ENCODE measurements at places on chromosomes 12 and 14.

- no peak for DNase-seq
These were observed 979.0 kb downstream of the TMTC2 start for GRCh38 chr12:83665634-83666218.

- DNase-seq: no peak
These were observed 139.6 kb downstream of the HMGA2 start for GRCh38 chr12:65963862-65964240.

- peak; percentile 70 for DNase-seq
These were observed 10.1 kb downstream of the NDRG2 start for GRCh38 chr14:21014761-21015190.

DNA sequence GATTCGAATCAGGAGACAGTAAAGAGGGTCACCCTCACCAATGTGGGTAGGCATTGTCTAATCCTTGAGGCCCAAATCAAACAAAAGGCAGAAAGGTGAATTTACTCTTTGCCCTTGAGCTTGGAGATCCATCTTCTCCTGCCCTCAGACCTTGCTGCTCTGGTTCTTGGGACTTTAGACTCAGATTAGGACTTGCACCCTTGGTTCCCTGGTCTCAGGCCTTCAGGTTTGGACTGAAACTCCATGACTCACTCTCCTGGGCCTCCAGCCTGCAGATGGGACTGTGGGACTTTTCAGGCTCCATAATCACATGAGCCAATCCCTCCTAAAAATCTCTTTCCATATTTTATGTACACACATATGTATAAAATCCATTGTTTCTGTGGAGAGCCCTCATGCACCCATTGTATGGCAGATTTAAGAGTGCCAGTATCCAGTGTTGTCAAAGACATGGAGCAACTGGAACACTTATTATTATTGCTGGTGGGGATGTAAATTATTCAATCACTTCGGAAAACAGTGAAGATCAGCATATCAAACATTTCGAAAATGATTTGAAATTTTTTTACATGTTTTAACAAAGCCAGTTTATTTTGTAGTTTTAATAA is 48.7 kb downstream of the EID3 start:
- no peak for DNase-seq

- no peak for DNase-seq
These were observed 499.2 kb downstream of the CCER1 start for GRCh38 chr12:90455756-90456155.

DNA sequence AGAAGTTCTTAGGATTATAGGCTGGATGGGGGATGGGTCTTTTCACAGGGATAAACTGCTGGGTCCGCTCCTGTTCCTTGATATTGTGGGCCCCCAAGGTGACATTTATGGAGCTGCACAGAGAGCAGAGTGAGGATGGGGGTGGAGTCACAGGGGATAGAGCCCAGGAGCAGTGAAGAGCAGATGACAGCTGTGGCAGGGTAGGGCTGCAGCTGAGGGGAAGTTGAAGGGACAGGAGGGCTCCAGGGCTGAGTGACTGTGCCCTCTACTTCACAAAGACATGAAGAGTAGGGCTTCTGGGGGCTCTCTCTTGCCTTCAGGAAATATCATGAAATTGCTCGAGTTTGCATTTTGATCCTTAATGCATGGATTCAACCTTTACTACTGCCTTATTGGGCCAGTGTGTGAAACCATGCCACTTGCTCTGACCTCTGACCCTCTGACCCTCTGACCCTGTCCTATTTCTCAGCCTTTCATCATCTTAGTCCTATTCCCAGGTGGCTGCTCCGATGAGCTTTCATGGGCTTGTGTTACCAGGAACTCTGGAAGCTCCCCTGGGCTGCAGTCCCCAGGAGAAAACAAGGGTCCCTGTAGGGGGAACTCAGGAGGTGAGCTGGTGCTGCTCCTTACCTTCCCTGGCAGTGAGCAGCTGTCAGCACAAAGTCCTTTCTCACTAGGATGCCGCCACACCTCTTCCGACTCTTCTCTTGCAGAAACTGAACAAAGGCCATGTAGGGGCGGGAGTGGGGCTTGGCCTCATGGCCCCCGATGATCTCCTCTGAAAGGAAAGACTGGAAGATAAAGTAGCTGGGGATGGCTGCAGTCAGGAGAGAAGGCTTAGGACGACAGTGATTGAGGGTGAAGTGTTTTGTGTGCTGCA is 1.6 kb downstream of the GZMH start:
- no peak for DNase-seq

GRCh38 chr12:24739106-24739779 is 209.7 kb downstream of the BCAT1 start:
- DNase-seq: no peak

DNA sequence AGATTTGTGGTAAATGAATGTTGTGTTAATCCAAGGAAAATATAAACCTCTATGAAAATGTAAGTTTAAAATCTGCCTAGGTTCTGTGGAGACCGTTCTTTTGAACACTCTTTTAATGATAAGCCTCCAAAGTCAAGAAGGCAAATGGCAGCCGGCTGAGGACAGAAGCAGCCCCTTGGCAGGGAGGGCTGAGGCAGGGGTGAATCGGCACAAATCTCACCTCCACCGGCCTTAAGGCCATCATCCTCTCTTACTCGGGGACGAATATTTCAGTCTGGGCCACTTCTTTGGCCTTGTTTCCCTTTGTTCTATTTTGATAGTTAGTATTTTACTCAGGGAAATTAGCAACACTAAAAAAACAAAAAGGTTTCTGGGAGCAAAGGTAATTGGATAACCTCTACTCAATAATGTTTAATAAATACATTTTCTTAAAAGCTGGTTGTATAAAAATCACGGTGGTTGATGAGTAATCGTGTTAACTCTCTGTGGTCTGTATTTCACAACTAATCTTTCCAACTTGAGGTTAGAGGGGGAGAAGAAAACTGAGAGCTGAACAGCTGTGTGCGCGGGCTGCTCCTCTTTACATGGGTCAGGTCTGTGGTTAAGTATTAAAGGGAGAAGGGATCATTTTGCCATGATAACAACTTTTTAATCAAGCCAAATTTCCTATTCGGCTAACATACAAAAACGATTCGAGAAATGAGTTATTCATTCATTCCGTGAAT is 18.6 kb downstream of the LGMN start:
- DNase-seq: no peak

DNA sequence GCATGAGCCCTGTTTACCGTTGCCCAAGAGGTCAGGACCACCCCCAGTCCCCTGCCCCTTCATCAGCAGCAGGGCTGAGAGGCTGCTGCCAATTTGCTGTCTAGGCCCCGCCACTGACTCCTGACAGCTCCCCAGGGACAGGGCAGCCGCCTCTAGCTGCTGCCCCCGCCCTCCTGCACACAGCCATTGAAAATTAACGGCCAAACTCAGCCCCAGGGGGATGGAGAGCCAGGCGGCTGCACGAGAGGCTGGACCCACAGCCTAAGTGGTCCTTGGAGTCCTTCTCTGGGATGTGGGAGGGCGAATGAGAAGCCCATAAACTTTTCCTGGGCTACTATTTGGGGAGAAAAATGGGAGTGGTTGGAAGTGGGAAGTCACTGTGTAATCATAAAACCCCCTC is 4.6 kb downstream of the FOXN4 start:
- no peak for DNase-seq

GRCh38 chr12:17134315-17134714 is 528.4 kb upstream of the LMO3 start:
- DNase-seq: no peak

- no peak for DNase-seq
These were observed 1315.2 kb downstream of the LRFN5 start for GRCh38 chr14:42921901-42922300.

DNA sequence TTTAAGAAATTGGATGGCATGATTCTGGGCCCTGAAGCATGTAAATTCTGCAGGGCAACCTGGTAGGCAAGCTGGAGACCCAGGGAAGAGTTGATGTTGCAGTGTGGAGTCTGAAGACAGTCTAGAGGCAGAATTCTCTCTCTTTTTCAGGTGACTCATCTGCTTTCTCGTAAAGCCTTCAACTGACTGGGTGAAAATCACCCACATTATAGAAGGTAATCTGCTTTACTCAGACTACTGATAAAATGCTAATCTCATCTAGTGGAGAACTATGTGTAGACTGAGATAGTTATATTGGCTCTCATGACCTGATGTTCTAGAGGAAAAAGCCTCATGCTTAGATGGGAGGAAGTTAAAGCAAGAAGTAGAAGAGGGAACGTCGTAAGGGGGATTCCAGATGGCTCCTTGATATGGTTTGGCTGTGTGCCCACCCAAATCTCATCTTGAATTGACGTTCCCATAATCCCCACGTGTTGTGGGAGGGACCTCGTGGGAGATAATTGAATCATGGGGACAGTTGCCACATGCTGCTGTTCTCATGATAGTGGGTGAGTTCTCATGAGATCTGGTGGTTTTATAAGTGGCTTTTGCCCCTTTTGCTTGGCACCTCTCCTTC is 723.8 kb downstream of the BCL11B start:
- DNase-seq: no peak

- DNase-seq: no peak
These were observed 118.0 kb downstream of the SINHCAF start for GRCh38 chr12:31207799-31208465.

GRCh38 chr14:55274146-55274545 is 2.9 kb downstream of the FBXO34 start:
- DNase-seq: no peak

DNA sequence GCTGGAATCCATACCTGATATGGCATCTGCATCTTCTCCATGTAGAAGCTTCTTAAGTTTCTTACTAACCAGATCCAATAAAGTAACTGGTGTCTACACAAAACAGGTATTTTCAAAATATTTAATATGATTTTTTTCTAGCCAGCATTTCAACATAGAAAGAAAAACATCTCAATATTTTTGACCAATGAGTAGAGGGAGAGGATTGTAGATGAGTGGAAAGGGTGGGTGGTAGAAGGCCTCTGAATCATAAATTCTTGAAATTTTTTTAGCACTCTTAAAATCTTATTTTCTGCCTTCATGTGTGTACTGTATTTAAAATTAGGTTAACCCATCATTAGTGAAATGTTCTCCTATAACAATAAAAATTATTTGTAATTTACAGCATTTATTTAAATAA is 18.0 kb downstream of the DEPDC4 start:
- DNase-seq: no peak

- no peak for DNase-seq
These were observed 535.3 kb downstream of the GALC start for GRCh38 chr14:87457720-87458119.

- no peak for DNase-seq
These were observed 11.3 kb upstream of the CSAD start for GRCh38 chr12:53191885-53192530.

DNA sequence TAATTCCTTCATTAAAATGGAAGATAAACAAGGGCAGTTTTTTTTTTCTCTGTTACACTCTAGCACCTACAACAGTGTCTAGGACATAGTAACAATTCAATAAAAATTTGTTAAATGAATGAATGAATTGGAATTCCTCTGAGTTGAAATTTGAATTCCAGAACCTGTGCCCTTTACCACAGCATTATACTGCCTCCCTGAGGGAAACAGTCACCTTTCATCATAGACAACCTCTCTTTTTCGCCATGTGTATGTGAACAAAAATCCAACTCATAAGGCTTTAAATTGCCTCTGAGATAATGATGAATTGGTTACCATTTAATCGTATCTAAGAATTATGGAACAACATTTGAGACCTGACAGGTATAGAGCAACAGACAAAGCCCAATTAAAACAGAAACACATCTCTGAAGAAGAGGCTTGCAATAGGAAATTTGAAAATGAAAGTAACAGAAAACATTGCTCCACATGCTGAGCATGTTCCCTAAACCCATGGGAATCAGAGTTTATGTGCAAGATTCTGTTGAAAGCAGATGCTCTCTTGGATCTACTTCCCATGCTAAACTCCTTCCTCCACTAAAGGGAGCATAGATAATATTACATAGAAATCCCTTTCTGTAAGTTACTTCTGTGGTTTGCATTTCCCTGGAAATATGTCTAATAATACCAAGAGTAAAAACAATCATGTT is 657.8 kb downstream of the GALC start:
- peak; percentile 60 for DNase-seq

GRCh38 chr14:69612014-69612782 is 802 bp downstream of the SUSD6 start:
- no peak for DNase-seq

DNA sequence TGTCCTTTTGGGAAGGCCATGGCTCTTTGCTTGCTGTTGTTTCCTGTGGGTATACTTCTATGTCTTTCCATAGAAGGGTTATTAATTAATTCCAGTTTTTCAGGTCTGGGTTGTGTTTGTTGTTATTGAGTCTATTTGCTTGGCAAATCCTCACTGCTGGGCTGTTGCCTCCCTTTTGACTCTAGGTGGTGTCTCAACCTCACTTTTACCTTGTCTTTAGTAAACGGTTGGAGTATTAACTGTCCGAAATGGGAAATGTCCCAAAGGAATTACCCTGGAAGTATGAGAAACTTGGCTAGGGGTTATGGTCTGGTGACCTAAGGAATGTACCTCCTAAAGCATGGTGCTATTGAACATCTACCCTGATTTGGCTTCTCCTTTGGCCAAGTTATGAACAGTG is 16.7 kb downstream of the PRH1 start:
- DNase-seq: no peak

DNA sequence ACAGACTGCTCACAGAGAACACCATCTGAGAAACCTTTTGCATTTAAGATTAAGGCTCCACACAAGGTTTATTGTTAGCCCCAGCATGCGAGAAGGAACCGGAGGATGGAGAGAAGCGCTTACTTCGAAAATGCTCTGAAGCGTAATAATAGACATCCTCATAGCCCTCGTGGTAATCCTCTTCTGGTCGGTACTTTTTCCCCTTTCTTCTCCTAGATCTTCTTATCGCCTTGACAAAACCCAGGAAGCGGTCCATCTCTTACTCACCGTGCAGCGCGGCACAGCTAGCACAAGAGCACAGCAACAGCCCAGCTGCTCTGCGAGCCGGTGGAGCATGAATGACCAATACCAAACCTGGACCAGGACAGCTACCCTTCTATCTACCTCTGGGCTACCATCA is 125.1 kb upstream of the GRIP1 start:
- DNase-seq: no peak

DNA sequence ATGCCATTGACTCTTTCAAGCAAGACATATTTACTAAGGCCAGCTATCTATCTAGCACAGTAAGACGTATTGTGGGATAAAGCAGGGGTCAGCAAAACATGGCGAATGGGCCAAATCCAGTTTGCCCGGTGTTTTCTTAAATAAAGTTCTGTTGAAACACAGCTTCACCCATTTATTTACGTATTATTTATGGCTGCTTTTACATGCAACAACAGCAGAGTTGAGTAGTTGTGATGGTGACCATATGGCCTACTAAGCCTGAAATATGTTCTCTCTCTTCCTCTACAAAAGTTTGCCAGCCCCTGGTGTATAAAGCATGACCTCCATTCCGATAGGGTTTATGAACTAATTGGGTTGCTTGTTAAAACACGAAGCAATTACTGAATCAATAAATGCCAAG is 322.1 kb downstream of the CCDC91 start:
- DNase-seq: no peak

DNA sequence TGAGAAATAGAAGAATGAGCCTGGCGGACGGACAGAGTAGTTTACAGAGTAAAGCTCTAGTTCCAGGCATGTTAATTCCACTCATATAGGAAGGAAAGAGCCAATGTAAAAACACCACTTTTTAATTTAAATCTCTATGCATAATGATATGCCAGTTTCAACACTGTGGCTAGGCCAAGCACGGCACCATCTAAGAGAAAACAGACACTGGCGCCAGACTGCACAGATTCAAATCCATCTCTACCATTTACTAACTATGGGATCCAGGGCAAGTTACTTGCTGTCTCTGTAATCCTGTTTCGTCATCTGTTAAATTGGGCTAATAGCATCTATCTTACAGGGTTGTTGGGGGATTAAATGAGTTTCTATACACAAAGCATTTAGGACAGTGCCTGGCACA is 27.5 kb downstream of the RMST start:
- no peak for DNase-seq

GRCh38 chr14:23186913-23187654 is 3.6 kb upstream of the SLC7A8 start:
- DNase-seq: no peak

- DNase-seq: no peak
These were observed 53.8 kb upstream of the KCNJ8 start for GRCh38 chr12:21828136-21828775.

All from forelimb muscle (tissue), 1 donor.